ENCODE measurements at places on chromosomes 12 and 14. TPM values are rescaled to one million over a fixed set of nuclear protein-coding genes. Genes with fewer than 3 reads are reported as not detected.

The RAB15 gene
- 2.1 TPM for total RNA-seq

DNA sequence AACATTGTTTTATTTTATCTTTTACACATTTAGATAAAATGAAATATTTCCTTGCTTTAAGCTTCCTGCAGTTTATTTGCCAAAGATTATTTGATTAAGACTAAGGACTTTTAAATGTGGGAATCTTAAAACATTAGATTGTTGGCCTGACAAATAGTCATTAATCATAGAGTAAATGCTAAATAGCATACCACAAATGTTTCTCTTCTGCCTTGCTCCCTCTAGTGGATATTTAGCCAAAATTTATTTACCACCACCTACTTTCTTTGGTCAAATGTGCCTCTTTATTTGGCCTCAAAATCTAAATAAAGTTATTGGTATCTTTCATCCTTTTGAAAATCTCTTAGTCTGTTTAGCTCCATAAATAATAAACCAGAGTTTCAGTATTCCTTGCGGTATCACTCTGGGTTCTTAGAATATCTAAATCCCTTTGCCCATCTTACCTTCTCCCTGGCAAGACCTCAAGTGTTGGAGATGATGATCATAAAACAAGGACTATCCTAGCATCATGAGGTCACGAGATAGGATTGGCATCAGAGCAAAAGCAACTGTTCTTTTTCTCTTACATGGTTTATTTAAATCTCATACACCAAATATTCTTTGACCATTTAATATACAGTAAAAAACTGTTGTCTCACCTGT is 150.6 kb upstream of the AEBP2 start:
- H3K27ac ChIP-seq = no peak overlapping the region
- no peaks in the 10 kb centered on the region for H3K36me3 ChIP-seq

- no peak overlapping the region for H3K27ac ChIP-seq
- peaks cover 63% of the 10 kb centered on the region for H3K36me3 ChIP-seq
- no peaks in the 10 kb centered on the region for H3K27me3 ChIP-seq
- no peak overlapping the region for H3K4me3 ChIP-seq
- DNase-seq = no peak
- no peaks in the 10 kb centered on the region for H3K4me1 ChIP-seq
Observed at GRCh38 chr12:28367326-28367725, 177.1 kb downstream of the CCDC91 start.

DNA sequence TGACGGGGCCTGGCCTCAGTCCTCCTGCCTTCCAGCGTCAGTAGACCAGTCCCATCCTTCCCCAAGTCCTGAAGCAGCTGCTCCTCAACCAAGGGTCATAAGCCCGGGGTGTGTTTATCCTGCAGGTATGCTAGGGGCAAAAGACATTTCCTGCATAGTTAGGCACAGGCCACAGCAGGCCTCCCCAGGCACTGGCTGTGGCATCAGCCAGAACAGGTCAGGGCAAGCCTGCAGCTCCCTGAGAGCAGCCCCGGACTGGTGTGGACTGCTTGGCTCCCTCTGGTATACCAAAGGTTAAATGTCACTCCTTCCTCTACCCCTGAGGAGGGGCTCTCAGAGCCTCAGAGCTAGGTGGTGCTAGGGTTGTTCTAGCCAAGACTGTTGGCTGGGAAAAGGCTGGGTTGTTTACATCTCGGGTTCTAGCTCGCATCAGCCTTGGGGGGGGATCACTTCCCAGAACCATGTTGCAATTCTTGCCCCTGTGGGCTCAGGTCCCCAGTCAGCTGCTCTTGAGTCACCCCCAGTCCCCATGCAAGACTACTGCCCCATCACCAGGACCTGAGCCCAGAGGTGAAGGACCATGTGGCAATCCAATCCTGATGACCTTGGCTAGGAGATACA is 2.9 kb downstream of the MMP14 start:
- DNase-seq = no peak
- no peak overlapping the region for H3K4me3 ChIP-seq
- no peak overlapping the region for H3K27ac ChIP-seq
- H3K4me1 ChIP-seq = peaks cover 9% of the 10 kb centered on the region
- H3K36me3 ChIP-seq = peaks cover 20% of the 10 kb centered on the region

GRCh38 chr12:12239127-12239526 is 27.7 kb downstream of the LRP6 start:
- no peak overlapping the region for H3K4me3 ChIP-seq
- H3K4me1 ChIP-seq = no peaks in the 10 kb centered on the region
- H3K27ac ChIP-seq = no peak overlapping the region

The SPX gene
- total RNA-seq = not detected

GRCh38 chr14:60274448-60274847 is 25.4 kb downstream of the PPM1A start:
- peaks cover 58% of the 10 kb centered on the region for H3K4me1 ChIP-seq
- no peak overlapping the region for H3K27ac ChIP-seq
- peaks cover 14% of the 10 kb centered on the region for H3K36me3 ChIP-seq
- no peak overlapping the region for H3K4me3 ChIP-seq
- no peaks in the 10 kb centered on the region for H3K27me3 ChIP-seq

The FERMT2 gene
- total RNA-seq = 0.77 TPM

- no peak for DNase-seq
- H3K4me1 ChIP-seq = peaks cover 4% of the 10 kb centered on the region
- H3K4me3 ChIP-seq = no peak overlapping the region
- H3K27ac ChIP-seq = no peak overlapping the region
- H3K36me3 ChIP-seq = no peaks in the 10 kb centered on the region
- H3K27me3 ChIP-seq = peaks cover 26% of the 10 kb centered on the region
Observed at GRCh38 chr14:23349156-23349845, 3.4 kb downstream of the SLC22A17 start.

- no peaks in the 10 kb centered on the region for H3K27me3 ChIP-seq
- peaks cover 55% of the 10 kb centered on the region for H3K36me3 ChIP-seq
- DNase-seq = no peak
- no peak overlapping the region for H3K27ac ChIP-seq
- H3K4me1 ChIP-seq = peaks cover 32% of the 10 kb centered on the region
Observed at GRCh38 chr12:110537605-110538409, 35.7 kb downstream of the RAD9B start.

DNA sequence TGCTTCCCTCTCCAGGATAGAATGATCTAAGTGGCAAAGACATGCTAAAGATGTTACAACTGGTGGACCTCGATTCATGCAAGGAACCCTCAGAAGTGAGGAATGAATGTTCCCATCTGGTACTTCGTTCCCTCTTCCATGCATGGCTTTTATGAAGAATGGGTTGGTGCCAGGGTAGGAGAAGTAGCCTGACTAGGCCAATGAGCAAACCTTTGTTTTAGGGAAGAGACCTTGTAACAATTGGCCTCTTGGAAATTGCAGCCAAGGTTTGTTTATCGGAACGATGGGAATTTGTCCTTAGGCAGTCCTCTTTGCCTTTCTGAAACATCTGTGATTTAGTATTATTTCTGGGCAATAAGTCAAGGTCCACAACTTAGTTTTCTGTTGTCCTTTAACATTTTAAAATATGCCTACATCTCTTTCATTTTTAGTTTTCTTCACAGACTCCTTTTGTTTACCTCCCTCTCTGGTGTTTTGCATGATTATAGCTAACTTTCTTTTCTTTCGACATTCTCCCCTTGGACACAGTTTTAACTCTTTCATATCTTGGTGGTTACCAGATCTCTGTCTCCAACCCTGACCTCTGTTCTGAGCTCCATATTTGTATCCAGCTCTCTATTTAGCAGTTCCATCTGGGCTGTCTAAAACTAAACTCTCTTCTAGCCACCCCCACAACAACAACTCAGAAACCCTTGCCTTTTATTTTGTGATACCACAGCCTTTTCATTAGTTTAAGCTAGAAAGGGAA is 70.0 kb downstream of the DIP2B start:
- H3K36me3 ChIP-seq = peaks cover 3% of the 10 kb centered on the region
- no peak overlapping the region for H3K4me3 ChIP-seq

DNA sequence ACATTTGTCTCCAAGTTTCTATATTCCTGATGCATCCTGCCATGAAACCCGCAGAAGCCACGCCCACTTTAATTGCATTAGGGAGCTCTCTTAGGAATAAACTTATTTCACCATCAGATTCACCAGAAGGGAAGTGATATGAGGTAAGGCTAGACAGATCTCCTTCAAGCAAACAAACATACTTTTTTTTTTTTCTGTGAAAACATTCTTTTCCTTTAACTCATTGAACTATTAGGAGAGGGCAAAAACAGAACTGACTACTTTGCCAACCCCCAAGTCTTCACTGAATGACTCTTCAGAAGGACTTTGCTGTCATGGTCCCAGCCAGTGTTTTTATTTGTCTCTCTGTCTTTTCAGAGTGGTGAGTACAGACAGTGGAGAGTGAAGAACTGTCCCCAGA is 48.4 kb downstream of the GTF2A1 start:
- no peak overlapping the region for H3K27ac ChIP-seq
- no peaks in the 10 kb centered on the region for H3K36me3 ChIP-seq
- no peak for DNase-seq
- H3K27me3 ChIP-seq = no peaks in the 10 kb centered on the region

- no peak for DNase-seq
- peaks cover 45% of the 10 kb centered on the region for H3K36me3 ChIP-seq
- H3K4me1 ChIP-seq = peaks cover 62% of the 10 kb centered on the region
- H3K27ac ChIP-seq = no peak overlapping the region
- no peaks in the 10 kb centered on the region for H3K27me3 ChIP-seq
Observed at GRCh38 chr12:45737638-45738037, 8.1 kb downstream of the ARID2 start.

GRCh38 chr12:19003987-19004619 is 125.4 kb upstream of the PLEKHA5 start:
- no peak for DNase-seq
- no peak overlapping the region for H3K27ac ChIP-seq
- H3K36me3 ChIP-seq = no peaks in the 10 kb centered on the region
- no peaks in the 10 kb centered on the region for H3K4me1 ChIP-seq
- no peaks in the 10 kb centered on the region for H3K27me3 ChIP-seq
- no peak overlapping the region for H3K4me3 ChIP-seq

DNA sequence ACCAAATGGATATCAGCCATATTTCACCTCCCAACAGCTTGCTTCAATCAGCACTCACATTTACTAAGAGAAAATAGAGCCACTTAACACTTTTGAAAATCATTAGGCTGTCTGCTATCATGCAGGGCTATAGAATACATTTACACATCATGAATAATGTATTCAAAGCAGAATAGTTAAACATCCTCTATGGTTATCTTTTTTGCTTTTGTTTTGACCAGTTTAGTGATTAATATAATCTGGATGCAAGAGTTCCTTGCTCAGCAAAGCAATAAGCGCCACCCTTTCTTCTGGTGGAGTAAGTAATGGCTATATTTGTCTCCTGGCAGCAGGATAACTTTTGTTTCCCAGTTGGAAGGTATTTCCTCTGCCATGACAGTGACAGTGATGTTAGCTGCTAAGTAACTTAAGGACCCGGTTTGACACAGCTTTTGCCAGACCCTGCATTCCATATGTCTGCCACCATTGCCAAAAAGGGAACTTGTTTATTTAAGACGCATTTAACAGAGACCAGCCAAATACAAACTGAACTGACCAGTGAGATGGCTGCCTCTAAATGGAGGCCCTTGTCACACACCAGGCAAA is 70.3 kb upstream of the NR2C1 start:
- H3K4me3 ChIP-seq = no peak overlapping the region
- no peaks in the 10 kb centered on the region for H3K4me1 ChIP-seq
- no peak for DNase-seq

GRCh38 chr14:102965971-102966655 is 43.6 kb downstream of the AMN start:
- H3K27me3 ChIP-seq = no peaks in the 10 kb centered on the region
- no peaks in the 10 kb centered on the region for H3K36me3 ChIP-seq
- H3K4me1 ChIP-seq = no peaks in the 10 kb centered on the region
- no peak for DNase-seq
- no peak overlapping the region for H3K4me3 ChIP-seq

The IFNG-AS1 gene
- 0.25 TPM for total RNA-seq

The POTEG gene
- not detected for total RNA-seq

DNA sequence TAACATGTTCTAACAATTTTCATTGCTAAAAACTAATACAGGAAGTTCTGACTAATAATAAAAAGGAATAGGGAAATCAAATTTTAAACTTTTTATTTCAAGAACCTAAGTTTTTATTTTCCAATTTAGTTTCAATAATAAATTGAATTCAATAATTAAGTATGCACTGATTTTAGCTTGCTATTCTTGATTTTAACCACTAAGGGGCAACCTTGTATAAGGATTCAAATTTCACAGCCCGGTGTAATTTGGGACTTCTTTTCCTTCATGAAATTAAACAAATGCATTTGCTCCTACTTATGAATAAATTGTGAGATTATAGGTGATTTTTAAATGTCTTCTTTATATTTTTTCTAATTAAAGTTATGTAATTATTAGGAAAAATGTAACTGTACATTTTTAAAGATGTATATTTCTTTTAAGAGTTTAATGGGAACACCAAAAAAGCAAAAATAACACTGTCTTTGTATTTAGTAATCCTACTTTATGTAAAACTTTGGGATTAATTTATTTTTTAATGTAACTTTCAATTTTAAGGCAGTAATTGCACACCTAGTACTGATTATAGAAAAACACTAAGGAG is 241.4 kb upstream of the PDZRN4 start:
- H3K4me3 ChIP-seq = no peak overlapping the region
- no peak overlapping the region for H3K27ac ChIP-seq
- DNase-seq = no peak
- H3K4me1 ChIP-seq = no peaks in the 10 kb centered on the region
- H3K27me3 ChIP-seq = peaks cover 2% of the 10 kb centered on the region
- H3K36me3 ChIP-seq = no peaks in the 10 kb centered on the region

- DNase-seq = no peak
- H3K4me3 ChIP-seq = no peak overlapping the region
- peaks cover 6% of the 10 kb centered on the region for H3K27me3 ChIP-seq
- H3K27ac ChIP-seq = no peak overlapping the region
Observed at GRCh38 chr14:39459795-39460478, 27.7 kb upstream of the FBXO33 start.

The FOS gene
- 81.8 TPM for total RNA-seq

DNA sequence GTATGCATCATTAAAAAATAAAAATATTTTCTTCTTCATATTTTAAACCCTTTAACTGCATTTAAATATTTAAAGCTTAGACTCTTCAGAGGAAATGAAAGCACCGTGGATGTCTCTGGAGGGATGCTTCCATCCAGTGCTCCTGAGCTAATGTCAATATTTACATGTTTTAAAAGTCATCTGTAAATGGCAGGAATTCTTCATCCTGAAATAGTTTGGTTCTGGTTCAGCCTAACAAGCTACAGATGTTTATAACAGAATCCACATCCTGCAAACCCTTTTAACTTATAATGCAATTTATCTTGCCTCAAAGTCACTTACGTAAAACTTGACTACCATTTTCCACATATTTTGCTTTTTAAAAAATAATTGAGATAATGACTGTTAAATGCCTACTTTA is 1207.3 kb downstream of the SLC16A7 start:
- H3K4me3 ChIP-seq = no peak overlapping the region
- DNase-seq = no peak
- H3K36me3 ChIP-seq = no peaks in the 10 kb centered on the region
- H3K4me1 ChIP-seq = no peaks in the 10 kb centered on the region

The GSG1 gene
- not detected for total RNA-seq

GRCh38 chr14:65958664-65959562 is 527.3 kb upstream of the CCDC196 start:
- no peak for DNase-seq
- no peaks in the 10 kb centered on the region for H3K27me3 ChIP-seq
- no peak overlapping the region for H3K27ac ChIP-seq
- H3K4me1 ChIP-seq = peaks cover 22% of the 10 kb centered on the region

The KLRG1 gene
- 6.6 TPM for total RNA-seq
